Stimulated activated CD4-positive, alpha-beta T cell treated with anti-CD3 and anti-CD28 coated beads, Interleukin-4, amount 100 ng/mL, for 48 hours (primary cell): ENCODE measurements at places on chromosomes 16 and 17.
A peak's percentile ranks its signal among the peaks of the same experiment; 100 is the strongest.

- no peak for DNase-seq
Measured at GRCh38 chr16:72934636-72935403, 113.1 kb downstream of the ZFHX3 start.

GRCh38 chr16:56013962-56014552 is 138.9 kb upstream of the CES5A start:
- peak; percentile 56 for DNase-seq

GRCh38 chr17:27466376-27466742 is 10.1 kb downstream of the KSR1 start:
- DNase-seq: no peak

DNA sequence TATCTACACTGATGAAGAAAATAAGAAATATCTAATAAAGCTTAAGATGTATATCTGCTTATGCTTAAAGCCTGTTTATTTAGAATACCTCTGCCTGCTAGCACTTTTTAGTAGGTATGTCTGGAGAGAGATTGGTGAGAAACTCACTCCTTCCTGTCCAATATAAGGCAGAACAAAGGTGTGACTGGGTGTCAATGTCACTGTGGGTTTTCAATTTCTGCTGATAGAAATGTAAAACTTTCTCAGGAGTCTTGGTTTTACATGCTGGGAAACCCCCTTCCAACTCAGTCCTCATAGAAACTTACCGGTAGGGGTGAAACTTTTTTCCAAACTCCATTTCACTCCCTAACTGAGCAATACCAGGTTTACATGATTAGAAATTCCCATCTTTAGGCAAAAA is 17.8 kb upstream of the MPHOSPH6 start:
- DNase-seq: no peak

DNA sequence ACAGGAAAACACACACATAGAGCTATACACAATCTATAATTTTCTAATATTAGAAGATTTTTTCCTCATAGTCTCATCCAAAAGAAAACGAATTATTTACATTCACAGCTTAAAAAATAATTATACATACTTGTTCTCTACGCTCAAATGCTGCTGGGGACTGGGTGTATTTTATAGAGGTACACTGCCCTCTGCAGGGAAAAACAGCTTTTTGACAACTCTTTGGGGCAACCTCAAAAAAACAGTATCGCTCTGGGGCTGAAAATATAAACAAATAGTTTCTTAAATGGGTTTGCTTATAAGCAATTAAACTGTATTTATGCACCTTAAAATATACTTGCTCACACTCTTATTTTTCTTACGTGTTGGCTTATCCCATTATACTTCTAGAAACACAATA is 261.8 kb upstream of the PSMD7 start:
- no peak for DNase-seq

DNA sequence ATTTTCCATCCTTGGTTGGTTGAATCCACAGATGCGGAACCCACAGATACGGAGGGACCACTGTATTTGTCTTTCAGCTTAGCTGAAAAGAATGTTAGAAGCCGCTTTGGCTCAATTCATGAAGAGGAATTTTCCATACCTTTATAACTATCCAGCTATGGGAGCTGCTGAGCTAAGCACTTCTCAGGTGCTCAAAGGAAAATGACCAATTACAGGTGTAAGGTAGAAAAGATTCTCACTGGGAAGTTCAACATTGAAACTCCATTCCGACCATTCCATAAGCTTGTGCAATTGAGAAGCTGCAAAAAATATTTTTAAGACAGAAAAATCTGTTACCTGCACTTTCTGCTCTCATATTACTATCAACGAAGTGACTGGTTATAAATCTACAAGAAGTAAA is 2.7 kb downstream of the AHSP start:
- no peak for DNase-seq

- no peak for DNase-seq
Measured at GRCh38 chr17:72266112-72266775, 145.4 kb downstream of the SOX9 start.

DNA sequence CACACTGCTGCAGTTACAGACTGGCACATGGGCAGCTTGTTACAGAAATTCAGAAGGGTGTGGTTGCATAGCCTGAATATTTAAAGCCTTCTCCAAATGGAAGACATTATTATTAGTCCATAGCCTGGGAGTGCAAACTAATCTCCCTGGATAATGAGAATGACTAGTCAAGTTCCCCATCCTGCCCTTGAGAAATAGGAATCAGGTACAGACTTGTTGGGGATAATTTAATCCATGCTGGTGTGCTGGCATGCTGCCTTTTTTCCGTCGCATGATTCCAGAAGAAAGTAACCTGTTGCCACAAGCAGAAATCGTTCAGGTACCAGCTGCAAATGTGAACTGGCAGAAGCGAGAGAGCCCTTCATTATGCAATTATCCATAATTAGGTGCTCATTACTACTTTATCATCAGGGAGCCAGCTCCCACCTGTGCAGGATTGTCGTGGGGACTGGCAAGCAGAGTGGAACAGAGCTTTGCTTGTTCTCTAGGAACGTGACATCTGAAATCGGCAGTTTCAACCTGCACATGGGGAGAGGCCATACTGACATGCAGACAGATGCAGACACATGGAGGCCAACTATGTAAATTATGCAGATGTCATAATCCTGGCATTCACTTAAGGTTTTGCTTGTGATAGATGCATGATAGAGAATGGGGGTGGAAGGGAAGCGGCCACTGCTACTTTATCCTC is 419.4 kb downstream of the PMP22 start:
- DNase-seq: no peak

- DNase-seq: no peak
Measured at GRCh38 chr17:81254955-81255717, 16.0 kb downstream of the NDUFAF8 start.

- no peak for DNase-seq
Measured at GRCh38 chr16:53895851-53896250, 191.9 kb downstream of the FTO start.

GRCh38 chr17:80060644-80061043 is 24.2 kb downstream of the CCDC40 start:
- DNase-seq: no peak

- no peak for DNase-seq
Measured at GRCh38 chr16:89009343-89010209, 32.6 kb upstream of the CBFA2T3 start.

- DNase-seq: no peak
Measured at GRCh38 chr16:28882551-28883160, 4.4 kb downstream of the ATP2A1 start.

- no peak for DNase-seq
Measured at GRCh38 chr16:66261826-66262225, 104.7 kb upstream of the CDH5 start.

GRCh38 chr16:16052916-16053315 is 103.5 kb downstream of the ABCC1 start:
- DNase-seq: no peak

DNA sequence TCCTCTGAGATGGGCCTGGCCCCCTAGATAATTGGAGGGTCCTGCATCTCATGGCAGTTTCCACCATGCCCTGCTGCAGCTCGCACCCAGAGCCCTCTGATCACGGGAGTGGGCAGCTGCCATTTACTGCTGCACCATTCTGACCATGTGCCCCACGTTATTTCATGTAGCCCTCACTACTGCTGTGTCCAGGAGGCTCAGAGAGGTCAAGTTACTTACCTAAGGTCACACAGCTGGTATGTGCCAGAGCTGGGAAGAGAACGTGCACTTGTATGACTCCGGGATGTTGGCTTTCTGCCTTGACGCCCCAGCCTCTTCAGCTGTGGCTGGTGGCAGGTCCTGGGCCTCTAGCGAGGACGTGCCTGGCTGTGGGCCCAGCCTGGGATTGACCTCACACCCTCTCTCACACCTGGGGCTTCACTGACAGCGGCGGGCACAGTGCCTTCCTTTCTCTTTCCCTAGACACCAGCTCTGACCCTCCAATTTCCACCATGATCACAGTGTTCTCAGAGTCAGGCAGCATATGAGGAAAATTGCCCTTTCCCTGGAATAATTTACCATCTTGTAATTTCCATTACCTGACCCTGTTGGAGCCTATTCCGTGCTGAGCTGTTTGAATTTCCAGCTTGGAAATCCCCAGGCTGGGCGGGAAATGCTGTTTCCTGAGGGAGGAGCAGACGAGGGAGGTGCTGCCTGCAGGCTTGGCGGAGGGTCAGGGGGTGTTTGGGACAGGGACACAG is 18.5 kb upstream of the DOC2B start:
- no peak for DNase-seq

- no peak for DNase-seq
Measured at GRCh38 chr17:33072421-33073161, 80.9 kb downstream of the SPACA3 start.
